ENCODE measurements at places on chromosomes 16 and 17. TPM values are rescaled to one million over a fixed set of nuclear protein-coding genes. Genes with fewer than 3 reads are reported as not detected.

DNA sequence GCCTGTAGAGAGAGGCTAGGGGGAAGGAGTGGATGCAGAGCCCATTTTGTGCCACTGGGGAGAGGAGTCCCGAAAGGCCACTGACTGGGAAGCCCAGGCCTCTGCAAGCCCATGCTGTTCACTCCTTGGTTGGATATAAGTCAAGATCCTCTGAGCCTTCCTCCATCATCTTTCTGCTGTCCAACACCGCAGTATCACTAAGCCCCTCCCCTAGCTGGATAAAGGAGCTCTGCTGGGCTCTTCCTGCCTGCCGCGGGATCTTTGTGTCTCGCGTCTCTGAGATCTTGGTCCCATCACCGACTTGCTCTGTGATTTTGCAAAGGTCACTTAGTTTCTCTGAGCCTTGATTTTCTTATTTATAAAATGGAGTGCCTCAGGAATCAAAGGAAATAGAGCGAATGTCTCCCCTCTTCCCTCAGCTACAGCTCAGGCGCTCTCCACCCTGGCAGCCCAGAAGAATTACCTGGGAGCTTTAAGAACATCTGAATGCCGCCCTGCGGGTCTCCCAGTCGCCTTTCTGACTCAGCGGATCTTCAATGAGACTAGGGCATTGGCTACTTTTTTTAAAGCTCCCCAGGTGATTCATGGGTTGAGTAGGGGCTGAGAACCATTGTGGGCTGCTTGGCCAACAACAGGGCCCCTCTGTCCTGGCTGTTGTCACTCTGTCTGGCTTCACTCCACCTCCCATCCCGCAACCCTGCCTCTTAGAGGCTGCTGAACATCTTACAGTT lies 25.2 kb upstream of the TMEM220 start:
- DNase-seq = no peak

KCTD19 gene
- 0.25 TPM for polyA plus RNA-seq

RABEP2 gene
- 11.7 TPM for polyA plus RNA-seq

DNA sequence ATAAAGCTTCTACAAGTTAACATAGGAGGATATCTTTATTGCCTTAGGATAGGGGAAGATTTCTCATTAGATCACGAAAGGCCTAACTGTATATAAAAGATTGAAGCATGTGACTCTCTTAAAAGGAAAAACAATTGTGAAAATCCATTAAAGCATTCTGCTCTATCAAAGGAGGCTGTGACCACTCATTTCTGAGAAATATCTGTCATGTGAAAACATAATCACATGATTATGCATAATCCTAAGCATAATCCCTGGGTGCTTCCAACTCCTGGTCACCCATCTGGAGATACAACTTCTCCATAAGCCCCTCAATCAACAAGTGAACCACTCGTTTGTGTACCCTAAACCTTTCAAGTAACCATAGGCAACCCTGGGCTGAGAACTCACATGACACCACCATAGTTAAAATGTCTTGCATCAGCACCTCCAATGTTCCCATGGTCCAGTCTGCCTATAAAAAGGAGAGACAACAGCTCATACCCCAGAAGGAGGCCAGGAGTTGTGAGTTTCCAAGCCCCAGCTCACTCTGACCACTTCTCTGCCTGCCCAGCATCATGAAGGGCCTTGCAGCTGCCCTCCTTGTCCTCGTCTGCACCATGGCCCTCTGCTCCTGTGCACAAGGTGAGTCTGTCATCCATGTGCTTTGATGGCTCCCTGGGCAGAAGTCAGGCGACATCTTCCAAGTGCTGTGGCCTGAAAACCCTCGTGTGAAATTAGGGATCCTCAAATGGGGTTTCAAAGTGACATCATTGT lies at the start of gene CCL18:
TSS of gene CCL18 (plus strand) at position 487 of the 756 bp plus-strand sequence. CDS start at position 558, 71 bp downstream.
- no peak for DNase-seq

- DNase-seq = no peak
Measured at GRCh38 chr16:54690710-54691109, 240.0 kb upstream of the IRX5 start.

SRP68 gene
- polyA plus RNA-seq = 101 TPM

All from AG04450 (cell line).